ENCODE measurements at places on chromosomes 1 and 21.

- DNase-seq = no peak
Observed at GRCh38 chr1:1324084-1324523, 356 bp downstream of the INTS11 start.

- DNase-seq = peak; percentile 79
Observed at GRCh38 chr1:173410133-173410793, 66.9 kb upstream of the PRDX6 start.

GRCh38 chr1:39415553-39415952 is 75.9 kb upstream of the BMP8A start:
- no peak for DNase-seq

GRCh38 chr1:212471891-212472675 is 39.4 kb downstream of the NENF start:
- DNase-seq = no peak

DNA sequence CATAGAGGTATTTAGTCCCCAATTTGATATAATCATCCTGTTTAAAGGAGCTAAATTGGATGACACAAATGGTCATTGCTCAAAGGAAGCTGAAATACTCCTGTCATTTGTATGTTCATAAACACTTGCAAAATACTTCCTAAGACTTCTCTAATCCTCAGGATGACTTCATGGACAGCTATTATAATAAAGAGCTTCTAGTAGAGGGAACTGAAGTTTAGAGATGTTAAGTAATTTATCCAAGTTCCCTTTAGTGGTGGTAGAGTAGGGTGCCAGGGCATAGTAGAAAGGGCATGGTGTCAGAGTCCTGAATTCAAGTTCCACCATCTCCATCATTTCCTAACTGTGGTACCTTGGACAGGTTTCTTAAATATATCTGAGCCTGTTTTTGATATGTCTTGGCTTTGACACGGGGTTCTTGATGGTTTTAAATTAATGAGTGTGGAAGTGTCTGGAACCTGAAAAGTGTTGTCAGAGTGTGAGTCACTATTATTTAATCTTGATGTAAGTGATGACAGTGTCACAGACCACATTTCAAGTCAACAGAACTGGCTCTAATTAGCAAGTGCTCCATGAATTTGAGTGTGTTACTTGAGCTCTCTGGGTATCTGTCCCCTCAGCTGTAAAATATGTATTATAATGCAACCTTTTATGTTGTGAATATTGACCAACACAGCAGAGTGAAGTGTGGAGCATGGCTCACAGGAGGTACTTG is 12.1 kb upstream of the GBP6 start:
- DNase-seq = no peak

GRCh38 chr1:9825093-9826074 is 1.6 kb upstream of the CLSTN1 start:
- peak; percentile 57 for DNase-seq

DNA sequence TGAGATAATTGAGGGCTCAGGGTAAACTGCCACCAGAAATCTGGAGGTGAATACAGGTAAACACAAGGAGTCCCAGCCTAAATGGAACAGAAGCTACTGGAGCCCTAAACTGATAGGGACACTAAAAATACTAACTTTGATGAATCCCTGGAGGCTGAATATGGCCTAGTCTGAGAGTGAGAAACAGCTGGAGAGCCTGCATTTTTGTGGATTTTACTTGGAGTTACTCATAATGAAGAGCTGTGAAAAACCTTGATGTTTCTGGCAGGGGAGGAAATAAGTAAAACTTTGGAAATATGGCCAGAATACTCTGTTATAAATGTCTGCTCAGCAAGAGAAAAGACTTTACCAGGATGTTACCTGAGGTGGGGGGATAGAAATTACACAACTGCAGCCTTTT is 164.4 kb downstream of the LIPI start:
- peak; percentile 40 for DNase-seq

- no peak for DNase-seq
Observed at GRCh38 chr1:9279172-9279840, 13.4 kb upstream of the SPSB1 start.

GRCh38 chr1:163174524-163175437 is 27.9 kb downstream of the RGS5 start:
- peak; percentile 80 for DNase-seq

DNA sequence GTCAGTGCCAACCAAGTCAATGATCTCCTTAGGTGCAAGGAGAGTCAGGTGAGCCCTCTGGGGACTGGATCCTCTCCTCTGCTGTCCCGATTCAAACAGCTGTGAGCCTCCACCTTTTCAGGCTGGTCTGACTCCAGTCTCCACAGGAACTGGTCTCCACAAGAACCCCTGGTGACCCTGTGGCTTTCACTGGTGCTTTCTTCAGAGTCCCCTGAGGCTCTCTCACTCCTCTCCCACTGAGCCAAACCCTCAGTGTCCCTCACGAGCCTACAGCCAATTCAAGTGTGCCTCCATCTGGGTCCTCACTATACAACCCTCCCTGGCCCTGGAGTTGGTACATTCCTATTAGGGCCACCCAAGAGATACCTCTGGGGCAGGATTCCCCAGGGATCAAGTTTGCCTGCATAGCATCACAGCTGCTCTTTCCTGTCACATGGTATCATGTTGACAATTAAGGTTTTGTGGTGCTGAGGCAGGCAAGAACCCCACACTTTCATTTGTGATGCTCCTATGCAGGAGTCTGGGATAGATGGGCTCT is 5.2 kb upstream of the NGF start:
- DNase-seq = no peak

- no peak for DNase-seq
Observed at GRCh38 chr1:21621051-21621450, 48.1 kb downstream of the RAP1GAP start.

- DNase-seq = peak; percentile 53
Observed at GRCh38 chr1:172154551-172154950, 265.9 kb upstream of the C1orf105 start.

DNA sequence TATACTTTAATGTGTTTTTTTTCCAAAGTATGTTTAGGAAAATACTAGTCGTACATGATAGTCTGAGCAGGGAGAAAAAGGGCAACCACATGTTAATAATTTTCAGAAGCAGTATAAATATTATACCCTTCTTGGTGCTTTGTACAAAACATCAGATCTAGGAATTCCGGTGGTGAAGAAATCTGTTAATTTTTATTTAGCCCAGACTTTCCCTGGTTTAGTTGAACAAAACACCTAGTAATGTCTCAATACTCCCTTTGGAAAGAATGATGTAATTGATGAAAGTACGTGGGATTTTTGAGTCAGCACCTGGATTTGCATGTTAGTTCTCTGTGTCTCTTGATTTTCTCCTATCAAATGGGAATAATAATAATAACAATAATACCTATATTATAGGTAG is 38.4 kb upstream of the KCNK2 start:
- DNase-seq = no peak

GRCh38 chr1:47417170-47418044 is 1.3 kb downstream of the FOXE3 start:
- DNase-seq = no peak

- DNase-seq = no peak
Observed at GRCh38 chr1:41851589-41851988, 67.1 kb downstream of the HIVEP3 start.

DNA sequence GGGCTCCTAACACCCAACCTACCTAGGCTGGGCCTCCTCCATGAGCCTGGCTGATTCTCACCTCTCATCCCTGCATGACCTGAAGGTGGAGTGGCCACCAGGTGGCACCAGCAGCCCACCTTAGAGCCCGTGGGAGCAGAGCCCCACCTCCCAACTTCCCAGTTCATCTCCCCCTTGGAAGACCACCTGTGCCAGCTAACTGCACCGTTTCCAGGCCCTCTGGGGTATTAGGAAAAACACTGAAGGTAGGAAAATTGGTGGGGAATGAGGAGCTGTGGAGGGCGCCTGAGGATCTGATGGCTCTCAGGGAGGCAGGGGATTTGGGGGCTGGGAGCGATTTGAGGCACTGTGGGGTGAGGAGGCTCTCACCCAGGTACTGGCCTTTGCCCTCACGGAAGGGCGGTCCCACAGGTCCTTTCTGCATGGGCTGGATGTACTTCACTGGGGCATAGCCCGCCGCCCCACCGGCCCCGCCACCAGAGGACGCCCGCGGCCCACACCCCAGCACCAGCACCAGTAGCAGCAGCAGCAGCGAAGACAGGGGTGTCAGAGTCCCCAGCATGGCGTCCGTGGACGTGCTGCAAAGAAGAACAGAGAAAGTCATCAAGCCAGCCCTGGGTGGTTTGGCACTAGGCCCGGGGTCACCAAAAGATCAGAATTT is 11.1 kb downstream of the ADPRS start:
- peak; percentile 76 for DNase-seq

DNA sequence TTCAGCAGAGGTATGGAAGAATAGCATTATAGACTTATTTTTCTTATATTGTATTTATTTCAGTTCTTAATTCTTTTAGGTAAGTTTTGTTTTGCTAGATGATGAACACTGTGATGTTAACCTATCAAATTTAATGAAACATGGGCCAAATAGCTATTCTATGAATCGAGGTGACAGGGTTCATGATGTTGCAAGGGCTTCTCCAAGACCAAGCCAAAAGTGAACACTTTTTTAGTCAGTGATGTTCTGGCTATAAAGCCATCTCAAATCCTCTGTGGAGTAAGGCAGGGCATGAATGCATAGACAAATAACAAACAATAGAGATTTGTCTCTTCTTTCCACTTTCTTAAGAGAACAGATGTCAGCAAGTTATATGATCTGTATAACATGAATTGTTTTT is 26.7 kb downstream of the C1orf146 start:
- DNase-seq = no peak

GRCh38 chr1:158087320-158087927 is 93.3 kb upstream of the CD1D start:
- peak; percentile 82 for DNase-seq

GRCh38 chr1:38740487-38740886 is 119.1 kb downstream of the RRAGC start:
- no peak for DNase-seq

DNA sequence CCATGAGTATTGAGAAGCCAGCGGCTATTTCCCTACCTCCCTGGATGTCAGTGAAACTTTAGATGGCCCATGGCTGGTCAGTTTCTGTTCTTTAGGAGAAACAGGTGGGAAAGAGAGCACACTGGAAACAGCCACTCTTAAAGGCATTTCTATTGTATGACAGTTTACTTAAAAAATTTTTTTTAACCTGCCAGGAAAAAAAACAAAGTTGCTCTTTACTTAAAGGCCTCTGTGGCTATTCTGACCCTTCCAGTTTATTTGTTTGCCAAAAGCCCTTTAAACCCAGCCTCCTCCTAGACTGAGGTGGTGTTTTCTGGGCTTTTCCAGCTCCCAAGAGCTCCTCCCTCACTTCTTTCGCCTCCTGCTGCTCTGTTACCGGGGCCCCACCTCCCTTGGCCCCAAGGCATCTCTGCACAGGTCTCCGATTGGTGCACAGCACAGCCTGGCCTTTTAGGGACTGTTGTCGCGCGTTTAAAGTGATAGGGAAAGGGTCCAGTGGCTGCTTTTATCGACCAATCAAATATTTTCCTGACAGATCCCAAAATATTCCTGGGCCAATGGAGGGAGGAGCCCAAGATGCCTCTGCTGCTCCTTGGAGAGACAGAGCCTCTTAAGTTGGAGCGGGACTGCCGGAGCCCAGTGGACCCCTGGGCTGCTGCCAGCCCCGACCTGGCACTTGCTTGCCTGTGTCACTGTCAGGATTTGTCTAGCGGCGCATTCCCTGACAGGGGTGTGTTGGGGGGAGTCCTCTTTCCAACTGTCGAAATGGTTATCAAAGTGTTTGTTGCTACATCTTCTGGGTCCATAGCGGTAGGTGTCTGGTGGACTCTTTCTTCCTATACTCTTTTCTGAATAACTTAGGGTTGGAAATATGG is at the start of gene SH3BGR:
TSS of gene SH3BGR (plus strand) at position 639 of the 875 bp plus-strand sequence. CDS start at position 766, 127 bp downstream.
- DNase-seq = peak; percentile 84

GRCh38 chr1:65467536-65467935 is 47.1 kb downstream of the LEPR start:
- DNase-seq = no peak

- DNase-seq = no peak
Observed at GRCh38 chr1:50110656-50111055, 1.9 kb downstream of the ELAVL4 start.

DNA sequence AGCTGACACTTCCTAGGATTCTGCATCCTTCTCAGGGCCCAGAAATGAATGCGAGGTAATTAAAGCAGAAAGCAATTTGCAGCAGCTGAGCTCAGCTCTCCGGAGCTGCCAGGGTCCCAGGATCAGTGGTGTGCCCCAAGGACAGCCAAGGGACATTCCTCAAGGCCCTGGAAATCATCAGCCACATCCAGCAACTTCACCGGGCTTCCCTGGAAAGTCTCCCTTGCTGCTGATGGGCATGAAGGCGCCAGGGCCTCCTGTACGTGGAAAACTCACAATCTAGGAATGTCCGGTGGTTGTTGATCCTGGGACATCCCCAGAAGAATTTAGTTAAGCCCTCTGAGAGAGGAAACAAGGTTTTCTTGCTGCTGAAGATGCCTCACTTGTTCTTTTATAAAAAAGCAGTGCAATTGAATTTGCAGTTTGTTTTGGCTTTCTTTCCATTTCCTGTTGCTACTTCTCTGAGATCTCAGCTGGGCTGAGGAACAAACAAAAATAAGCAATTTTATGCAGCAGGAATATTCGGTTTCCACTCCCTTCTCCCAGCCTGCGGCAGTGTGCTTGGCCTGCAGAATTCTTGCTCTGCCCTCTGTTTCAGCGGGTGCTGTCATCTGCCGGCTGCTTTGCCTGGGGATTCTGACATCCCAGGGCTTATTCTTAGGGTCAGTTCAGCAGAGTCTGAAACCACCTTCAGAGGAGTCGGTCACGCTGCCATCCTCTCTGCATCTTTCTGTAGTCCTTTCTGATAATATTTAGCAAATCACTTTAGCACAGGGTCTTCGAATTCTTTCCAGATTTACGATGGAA is 85.9 kb downstream of the TCP10L start:
- peak; percentile 28 for DNase-seq

Measured in myocyte (in vitro differentiated cells).